ENCODE measurements at places on chromosomes 7 and 10.

DNA sequence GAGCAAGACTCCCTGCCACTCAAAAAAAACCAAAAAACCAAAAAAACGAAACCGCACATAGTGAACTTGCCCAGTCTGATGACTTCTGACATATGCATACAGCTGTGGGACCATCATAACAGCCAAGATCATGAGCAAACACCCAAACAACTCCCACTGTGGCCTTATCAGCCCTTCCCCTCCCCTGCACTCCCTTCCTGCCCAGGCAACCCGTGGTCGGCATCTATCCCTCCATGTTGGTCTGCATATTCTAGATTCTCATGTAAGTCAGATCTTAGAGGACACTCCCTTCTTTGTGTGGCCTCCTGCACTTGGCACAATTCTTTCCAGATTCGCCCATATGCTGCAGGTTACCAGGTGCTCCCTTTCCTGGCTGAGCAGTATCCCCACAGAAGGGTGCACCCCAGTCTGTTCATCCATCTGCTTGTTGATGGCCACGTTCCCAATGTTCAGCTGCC is 72.8 kb downstream of the GNA12 start:
- no peak for DNase-seq

- DNase-seq = no peak
These were observed 38.6 kb downstream of the RAPGEF5 start for GRCh38 chr7:22318376-22318775.

- DNase-seq = no peak
These were observed 22.0 kb downstream of the CYTH3 start for GRCh38 chr7:6250364-6250833.

GRCh38 chr7:99622596-99622995 is 5.8 kb downstream of the ZSCAN25 start:
- DNase-seq = no peak

DNA sequence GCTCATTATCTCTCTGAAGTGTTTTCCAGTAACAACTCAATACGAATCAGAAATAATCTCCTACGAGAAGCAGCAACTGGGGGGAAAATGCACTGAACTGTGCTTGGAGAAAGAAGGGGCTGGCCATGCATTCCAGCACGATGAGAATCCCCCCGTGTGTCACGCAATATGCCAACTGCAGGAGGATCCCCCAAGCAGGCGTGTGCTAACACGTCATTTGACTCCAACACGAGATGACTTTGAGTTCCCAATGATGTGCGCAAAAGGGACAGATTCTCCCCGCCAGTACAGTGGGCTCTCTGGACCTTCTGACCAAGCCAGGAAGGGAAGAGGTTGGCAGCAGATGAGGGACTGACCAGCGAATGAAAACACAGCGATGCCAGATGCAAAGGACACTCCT is 105.5 kb downstream of the KCNMA1 start:
- DNase-seq = no peak

GRCh38 chr7:30647589-30648364 is 34.5 kb downstream of the CRHR2 start:
- no peak for DNase-seq
